ENCODE measurements at places on chromosomes 6 and 20.

DNA sequence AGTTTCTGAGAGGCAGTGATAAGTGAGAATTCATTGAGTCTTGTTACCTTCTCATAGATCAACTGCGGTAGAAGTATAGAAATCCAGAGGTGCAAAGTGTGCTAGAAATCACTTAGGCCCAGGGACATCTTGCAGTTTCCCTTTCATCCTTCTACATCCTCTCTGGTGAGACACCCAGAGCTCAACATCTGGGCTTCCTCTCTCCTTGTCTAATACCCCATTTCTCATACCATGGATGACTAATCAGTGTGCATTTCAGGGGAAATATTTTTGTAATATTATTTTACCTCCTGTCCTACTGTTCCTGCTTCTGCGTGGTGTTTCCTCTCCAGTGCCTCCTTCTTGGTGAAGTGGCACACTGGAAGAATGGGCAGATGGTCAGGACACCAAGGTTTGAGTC lies 322.4 kb downstream of the TFAP2B start:
- DNase-seq: no peak

DNA sequence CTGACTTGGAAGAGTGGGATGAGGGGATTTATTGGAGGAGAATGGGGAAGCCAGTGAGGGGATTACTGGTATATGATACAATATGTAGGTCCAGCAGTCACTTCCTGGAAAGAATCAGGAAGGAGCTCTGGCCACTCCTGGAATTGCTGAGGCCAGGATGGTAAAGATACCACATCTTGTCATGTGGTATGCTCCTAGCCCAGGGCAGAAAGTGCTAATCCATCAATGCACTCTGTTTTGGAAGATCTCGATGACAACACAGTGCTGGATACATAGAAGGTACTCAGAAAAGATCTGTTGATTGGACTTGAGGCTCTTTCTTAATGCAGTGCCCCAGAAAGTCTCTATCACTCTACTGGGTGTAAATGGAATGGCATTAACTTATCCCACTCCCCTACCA lies 52.6 kb downstream of the LAMP5 start:
- no peak for DNase-seq

GRCh38 chr6:149190224-149190831 lies 127.2 kb upstream of the TAB2 start:
- peak; percentile 70 for DNase-seq

DNA sequence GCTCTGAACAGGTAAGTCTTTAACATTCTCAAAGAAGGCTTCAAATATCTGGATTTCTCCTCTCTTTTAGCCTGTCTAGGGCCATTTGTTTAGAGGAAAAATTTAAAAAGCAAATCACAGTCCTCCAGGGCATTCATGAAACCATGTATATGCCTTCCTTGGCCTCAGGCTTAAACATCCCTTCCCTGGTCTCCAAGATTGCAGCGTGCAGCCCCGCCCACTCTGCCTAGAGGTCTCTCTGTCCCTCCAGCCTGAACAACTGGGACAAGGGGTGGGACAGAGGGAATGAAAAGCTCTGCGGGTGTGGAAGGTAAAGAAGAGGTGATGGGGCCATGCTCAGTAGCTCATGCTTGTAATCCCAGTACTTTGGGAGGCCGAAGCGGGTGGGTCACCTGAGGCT lies 9.8 kb upstream of the CBFA2T2 start:
- DNase-seq: no peak

- no peak for DNase-seq
These were observed 158.6 kb downstream of the LAMP5 start for GRCh38 chr20:9672981-9673380.

DNA sequence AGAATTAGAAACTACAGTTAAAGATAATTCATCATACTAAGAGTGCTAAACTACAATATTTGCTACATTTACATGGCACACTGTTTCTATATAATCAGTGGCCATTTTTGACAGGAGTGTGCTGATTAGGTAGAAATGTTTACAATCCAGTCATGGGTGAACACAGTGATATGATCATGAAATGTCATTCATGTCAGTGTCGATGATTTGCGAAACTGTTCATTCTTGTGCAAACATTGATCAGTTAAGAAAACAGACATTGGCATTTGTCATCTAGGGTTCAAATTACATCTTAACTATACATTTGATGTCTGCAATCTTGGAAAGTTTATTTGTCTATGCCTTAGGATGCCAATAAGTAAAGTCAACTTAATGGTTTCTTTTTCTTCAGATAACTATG lies 474.9 kb downstream of the DOK5 start:
- DNase-seq: no peak

GRCh38 chr6:158410784-158411183 lies 98.5 kb downstream of the TULP4 start:
- no peak for DNase-seq

GRCh38 chr6:78199044-78199443 lies 546.2 kb downstream of the MEI4 start:
- no peak for DNase-seq

- DNase-seq: no peak
These were observed 166.8 kb downstream of the DST start for GRCh38 chr6:56475736-56476457.

Data from MM.1S (cell line).